Activated naive CD8-positive, alpha-beta T cell treated with anti-CD3 and anti-CD28 coated beads, Interleukin-2, amount 10 ng/mL, durations not matched to agents 7 days and 5 days (primary cell): ENCODE measurements at places on chromosomes 1 and 21. TPM values are rescaled to one million over a fixed set of nuclear protein-coding genes. Genes with fewer than 3 reads are reported as not detected.

The C1orf141 gene
- total RNA-seq = not detected

DNA sequence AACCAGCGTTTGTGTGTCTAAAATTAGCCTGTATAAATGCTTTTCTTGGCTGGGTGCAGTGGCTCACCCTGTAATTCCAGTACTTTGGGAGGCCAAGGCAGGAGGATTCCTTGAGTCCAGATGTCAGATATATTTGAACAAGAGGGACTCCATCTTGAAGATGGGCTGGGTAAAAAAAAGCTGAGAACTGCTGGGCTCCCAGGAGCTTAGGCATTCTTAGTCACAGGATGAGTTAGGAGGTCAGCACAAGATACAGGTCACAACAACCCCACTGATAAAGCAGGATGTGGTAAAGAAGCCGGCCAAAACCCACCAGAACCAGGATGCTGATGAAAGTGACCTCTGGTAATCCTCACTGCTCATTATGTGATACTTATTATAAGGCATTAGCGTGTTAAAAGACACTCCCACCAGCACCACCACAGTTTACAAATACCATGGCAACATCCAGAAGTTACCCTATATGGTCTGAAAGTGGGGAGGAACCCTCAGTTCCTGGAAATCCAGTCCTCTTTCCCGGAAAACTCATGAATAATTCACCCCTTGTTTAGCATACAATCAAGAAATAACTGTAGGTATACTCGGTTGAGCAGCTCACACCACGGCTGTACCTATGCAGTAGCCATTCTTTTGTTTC is 36.2 kb upstream of the ZNF496 start:
- H3K4me3 ChIP-seq = no peak overlapping the region
- no peak for DNase-seq
- peaks cover 5% of the 10 kb centered on the region for H3K27me3 ChIP-seq
- no peak overlapping the region for H3K27ac ChIP-seq
- peaks cover 6% of the 10 kb centered on the region for H3K4me1 ChIP-seq
- no peaks in the 10 kb centered on the region for H3K36me3 ChIP-seq

DNA sequence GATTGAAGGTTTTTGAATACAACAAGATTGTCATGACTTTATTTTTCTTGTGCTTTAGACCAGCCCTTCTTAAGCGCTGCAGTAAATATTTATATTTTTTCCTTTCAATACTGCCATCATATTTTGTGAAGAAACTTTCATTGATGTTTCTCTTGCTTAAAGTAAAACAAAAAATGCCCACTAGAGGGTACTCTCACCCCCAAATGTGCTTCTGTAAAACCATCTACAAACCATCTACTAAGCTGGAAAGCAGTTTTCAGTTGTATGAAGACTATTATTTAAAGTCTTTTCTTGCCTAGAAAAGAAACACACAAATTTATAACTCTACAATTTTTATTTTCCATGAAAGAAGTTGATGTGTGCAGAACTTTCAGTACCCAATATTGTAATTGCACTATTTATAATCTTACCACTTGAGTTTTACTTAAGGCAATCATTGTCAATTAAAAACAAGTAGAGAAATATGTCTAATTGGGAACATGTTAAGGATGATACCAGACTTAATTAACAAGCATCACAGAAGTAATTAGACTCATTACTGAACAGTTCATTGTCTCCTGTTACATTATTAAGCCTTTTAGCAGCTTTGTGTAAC is 10.7 kb downstream of the LEPR start:
- H3K27ac ChIP-seq = no peak overlapping the region
- no peak overlapping the region for H3K4me3 ChIP-seq
- peaks cover 9% of the 10 kb centered on the region for H3K4me1 ChIP-seq

DNA sequence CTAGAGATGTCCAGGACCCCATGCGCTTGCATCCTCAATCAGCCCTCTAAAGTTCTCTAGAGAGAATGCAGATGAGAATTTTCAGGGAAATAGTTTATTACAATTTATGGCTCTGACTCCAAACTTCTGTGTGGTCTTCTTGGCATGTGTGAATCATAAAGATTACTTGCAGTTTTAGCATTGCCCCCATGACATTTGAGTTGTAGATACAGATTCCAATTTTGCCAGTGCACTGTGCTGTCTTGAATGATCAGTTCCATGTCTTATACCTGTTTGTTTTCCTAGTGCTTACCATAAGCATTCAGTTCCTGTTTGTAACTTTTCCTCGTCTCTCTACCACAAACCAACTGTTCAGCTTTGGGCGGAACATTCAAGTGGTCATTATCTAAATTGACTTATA is 4.8 kb downstream of the KRTAP21-3 start:
- H3K27ac ChIP-seq = no peak overlapping the region
- H3K36me3 ChIP-seq = no peaks in the 10 kb centered on the region
- DNase-seq = no peak

The BSND gene
- total RNA-seq = not detected

DNA sequence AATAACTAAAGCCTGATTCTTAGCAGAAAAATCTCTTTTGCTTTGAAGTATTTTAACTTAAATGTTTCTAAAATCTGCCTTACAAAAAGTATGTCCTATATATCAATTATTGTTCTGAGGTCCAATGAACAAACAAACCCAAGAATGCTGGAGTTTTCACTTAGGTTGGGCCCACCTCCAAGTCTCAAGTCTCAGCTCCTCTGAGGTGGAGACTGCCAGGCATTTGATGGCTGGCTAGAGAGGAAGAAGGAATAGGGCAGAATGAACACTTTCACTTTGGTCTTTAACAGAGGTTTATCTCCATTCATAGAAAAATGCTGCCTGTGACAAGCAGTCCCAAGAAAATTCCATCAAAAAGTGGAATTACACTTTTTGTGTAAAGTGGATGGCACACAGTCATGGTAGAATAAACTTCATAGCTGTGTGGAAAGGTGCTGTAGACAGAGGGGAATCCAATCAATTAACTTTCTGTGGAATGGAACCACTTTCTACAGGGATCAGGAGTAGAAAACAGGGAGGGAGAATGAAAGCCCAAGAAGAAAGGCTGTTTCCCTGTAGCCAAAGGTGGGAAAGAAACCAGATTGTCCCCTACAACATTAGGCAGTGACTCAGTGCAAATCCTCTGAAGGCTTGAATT is 349.4 kb upstream of the RUNX1 start:
- no peak overlapping the region for H3K4me3 ChIP-seq
- H3K4me1 ChIP-seq = peaks cover 13% of the 10 kb centered on the region
- no peak for DNase-seq
- peaks cover 6% of the 10 kb centered on the region for H3K27me3 ChIP-seq
- H3K36me3 ChIP-seq = no peaks in the 10 kb centered on the region
- no peak overlapping the region for H3K27ac ChIP-seq

- peaks cover 23% of the 10 kb centered on the region for H3K36me3 ChIP-seq
- peaks cover 24% of the 10 kb centered on the region for H3K4me1 ChIP-seq
- H3K4me3 ChIP-seq = no peak overlapping the region
- DNase-seq = no peak
- no peaks in the 10 kb centered on the region for H3K27me3 ChIP-seq
These were observed 41.4 kb downstream of the RNF115 start for GRCh38 chr1:145782272-145783099.

GRCh38 chr1:198638894-198639635 is at the start of gene PTPRC:
Gene PTPRC (plus strand): TSS chr1:198639040. CDS start chr1:198639269, 229 bp downstream.
- no peaks in the 10 kb centered on the region for H3K27me3 ChIP-seq
- peak within 1 kb of the TSS; percentile 94 for H3K27ac ChIP-seq
- H3K4me3 ChIP-seq = peak within 1 kb of the TSS; percentile 98
- H3K4me1 ChIP-seq = peaks cover 48% of the 10 kb centered on the region
- DNase-seq = no peak
